ENCODE measurements at places on chromosomes 16 and 17. TPM values are rescaled to one million over a fixed set of nuclear protein-coding genes. Genes with fewer than 3 reads are reported as not detected.

DNA sequence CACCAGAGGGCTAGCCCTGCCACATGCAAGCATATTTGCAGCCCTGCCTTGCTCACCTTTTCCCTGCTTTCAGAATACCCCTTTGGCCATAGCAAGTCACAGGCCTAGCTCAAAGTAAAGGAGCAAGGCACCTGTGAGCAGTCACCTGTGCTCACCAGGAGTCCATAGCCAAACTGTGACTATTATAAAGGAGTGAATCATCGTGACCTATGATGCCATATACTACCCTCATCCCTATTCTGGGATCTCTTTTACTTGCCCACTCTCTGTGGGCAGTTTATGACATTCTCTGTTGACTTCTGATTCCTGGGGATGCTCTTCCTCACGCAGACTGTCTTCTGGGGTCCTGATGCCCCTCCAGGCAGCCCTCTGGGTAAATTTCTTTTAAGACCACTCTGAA is 200.5 kb upstream of the NLRP1 start:
- no peak for DNase-seq

The KRTAP2-3 gene
- not detected for total RNA-seq

DNA sequence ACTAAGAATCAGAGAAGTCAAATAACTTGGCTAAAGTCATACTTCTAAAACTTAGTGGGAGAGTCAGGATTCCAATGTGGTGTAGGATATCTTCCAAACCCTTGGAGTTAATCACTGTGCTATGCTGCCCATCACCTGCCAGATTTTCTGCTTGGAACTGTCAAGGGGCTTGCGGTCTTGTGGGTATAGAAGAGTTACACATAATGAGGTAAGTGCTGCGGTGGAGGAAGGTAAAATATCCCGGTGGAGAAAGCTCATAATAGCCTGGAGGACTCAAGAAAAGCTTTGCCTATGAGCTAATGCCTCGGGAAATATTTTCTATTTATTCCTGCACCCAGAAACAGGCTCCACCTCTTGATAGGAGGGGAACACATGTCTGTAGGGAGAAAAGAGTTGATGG is 195.6 kb downstream of the UTP18 start:
- no peak for DNase-seq

The PYY gene
- total RNA-seq = not detected

The TMEM114 gene
- total RNA-seq = not detected

- no peak for DNase-seq
Observed at GRCh38 chr17:45341533-45342158, 24.8 kb upstream of the MAP3K14 start.

GRCh38 chr16:87416826-87417527 is 24.8 kb downstream of the MAP1LC3B start:
- DNase-seq = no peak

The RMI2 gene
- 6.0 TPM for total RNA-seq

The EVPL gene
- total RNA-seq = 29.1 TPM

The GGA3 gene
- total RNA-seq = 18.9 TPM

DNA sequence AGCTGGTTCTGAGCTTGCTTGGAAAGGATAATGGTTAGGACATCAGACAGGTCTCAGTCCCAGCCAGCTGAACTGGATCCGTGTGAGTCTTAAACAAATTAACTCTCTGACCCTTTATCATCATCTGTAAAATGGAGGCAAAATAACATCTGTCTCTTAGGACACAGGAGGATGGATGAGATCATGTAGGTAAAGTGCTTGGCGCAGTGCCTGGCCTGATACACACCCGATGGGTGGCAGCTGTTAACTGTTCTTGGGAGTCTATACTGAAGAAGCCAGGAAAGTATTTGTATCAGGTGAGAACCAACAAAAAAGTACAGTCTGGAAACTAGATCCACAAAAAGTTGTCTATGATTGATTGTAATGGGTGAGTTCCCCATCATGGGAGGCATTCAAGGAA is 188.6 kb downstream of the C16orf78 start:
- no peak for DNase-seq

DNA sequence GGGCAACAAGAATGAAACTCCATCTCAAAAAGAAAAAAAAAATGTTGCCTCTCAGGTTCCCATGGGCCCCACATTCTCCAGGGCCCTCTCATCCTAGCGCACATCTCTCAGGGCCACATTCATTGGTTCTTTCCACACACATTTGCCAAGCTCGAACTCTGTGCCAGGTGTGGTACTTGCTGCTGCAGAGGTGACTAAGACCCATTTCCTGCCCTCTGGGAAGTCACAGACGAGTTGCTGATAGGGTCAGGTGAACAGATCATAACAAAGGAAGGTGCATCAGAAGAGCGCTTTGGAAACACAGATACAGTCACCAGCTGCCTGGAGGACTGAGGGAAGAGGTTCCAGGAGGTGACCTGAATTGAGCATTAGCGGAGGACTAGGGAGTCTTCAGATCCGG is 1.0 kb downstream of the GSDMA start:
- DNase-seq = no peak

- no peak for DNase-seq
Observed at GRCh38 chr16:24989494-24989893, 25.7 kb downstream of the ARHGAP17 start.

The STXBP4 gene
- total RNA-seq = 29.0 TPM

The ITGAD gene
- not detected for total RNA-seq

DNA sequence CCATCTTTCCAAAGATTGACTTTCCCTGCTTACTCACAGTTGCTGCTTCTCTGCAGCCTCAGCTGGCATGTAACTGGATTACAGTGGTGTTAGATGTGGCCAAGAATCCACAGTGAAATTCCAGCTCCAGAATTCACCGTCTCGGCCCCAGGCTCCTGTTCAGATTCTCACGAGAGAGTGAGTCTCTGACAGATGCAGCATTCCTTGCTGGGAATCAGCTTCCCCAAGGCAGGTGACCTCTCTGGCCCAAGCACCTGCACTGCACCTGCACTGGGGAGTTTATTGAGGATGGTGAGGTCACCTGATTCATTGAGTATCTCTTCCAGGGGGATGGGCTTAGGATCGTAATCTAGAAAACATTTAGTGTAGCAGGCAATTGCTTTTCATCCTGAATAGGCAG is 600.5 kb upstream of the RBFOX1 start:
- no peak for DNase-seq

The KRTAP4-12 gene
- total RNA-seq = not detected

GRCh38 chr16:3022684-3023414 is 893 bp downstream of the HCFC1R1 start:
- no peak for DNase-seq

GRCh38 chr16:782766-783403 is 5.3 kb downstream of the RPUSD1 start:
- no peak for DNase-seq

The RTN4RL1 gene
- total RNA-seq = 8.3 TPM

DNA sequence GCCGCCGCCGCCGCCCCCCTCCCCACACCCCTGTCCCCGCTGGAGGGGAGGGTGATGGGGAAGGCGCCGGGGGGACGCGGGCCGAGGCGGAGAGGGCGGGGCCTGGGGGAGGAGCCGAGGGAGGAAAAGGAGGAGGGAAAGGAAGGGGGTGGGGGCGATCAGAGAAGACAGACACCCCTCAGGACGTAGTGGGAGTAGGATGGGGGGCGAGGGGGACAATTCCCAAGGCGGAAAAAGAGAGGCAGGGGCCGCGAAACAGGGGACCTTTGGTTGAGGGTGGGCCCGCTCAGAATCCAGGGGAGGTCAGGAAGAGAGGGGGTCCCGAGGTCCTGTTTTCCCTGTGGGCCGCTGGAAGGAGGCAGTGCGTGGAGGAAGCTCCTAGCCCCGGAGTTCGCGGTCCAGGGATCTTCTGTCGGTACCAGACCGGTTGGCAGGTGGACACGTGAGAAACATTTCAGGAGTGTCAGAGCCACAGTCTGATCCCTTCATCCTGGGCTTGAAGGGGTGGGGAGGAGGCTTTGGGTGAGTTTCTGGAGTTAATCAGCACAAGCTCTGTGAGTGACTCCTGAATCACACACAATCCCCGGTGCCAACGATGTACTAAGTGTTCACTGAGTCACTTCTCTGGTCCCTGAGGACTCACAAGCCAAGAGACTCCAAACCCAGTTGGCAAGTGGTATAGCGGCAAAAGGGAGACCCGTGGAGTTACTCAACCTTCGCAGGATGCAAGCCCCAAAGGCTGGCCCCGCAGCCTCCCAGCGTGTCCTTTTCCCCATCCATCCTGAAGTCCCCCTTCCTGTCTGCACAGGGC is at the start of gene XYLT1:
XYLT1 (minus strand) TSS at position 53 of the 811 bp plus-strand sequence. CDS start 164 bp downstream, outside the sequence.
- DNase-seq = peak; percentile 61

- no peak for DNase-seq
Observed at GRCh38 chr17:13088666-13089065, 70.8 kb upstream of the ELAC2 start.

The CTRB2 gene
- total RNA-seq = not detected

The CD7 gene
- total RNA-seq = 2.8 TPM

- DNase-seq = no peak
Observed at GRCh38 chr16:87317750-87318644, 805 bp upstream of the C16orf95 start.

GRCh38 chr17:79920751-79921410 is 81.6 kb upstream of the CBX4 start:
- no peak for DNase-seq

DNA sequence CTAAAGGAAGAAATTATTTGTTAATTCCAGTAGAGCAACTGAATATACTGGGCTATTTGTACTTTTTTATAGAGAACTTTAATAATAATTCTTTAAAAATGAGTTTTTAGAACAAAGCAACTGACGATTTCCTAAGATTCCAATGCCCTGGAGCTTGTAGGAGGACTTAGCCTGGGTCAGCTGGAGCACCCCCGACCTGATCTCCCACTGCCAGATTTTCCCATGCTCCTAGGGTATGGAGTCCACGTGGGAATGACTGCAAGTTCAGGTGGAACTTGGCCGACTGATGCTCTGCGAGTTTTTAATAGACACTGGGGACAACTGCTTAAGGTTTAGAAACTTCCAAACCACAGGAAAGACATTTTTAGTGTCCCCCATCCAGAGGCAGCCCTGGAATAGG is 25.5 kb upstream of the CACNG5 start:
- DNase-seq = no peak

- no peak for DNase-seq
Observed at GRCh38 chr17:4511199-4511932, 12.7 kb downstream of the SPNS2 start.

- no peak for DNase-seq
Observed at GRCh38 chr16:86096850-86097249, 197.9 kb downstream of the IRF8 start.

DNA sequence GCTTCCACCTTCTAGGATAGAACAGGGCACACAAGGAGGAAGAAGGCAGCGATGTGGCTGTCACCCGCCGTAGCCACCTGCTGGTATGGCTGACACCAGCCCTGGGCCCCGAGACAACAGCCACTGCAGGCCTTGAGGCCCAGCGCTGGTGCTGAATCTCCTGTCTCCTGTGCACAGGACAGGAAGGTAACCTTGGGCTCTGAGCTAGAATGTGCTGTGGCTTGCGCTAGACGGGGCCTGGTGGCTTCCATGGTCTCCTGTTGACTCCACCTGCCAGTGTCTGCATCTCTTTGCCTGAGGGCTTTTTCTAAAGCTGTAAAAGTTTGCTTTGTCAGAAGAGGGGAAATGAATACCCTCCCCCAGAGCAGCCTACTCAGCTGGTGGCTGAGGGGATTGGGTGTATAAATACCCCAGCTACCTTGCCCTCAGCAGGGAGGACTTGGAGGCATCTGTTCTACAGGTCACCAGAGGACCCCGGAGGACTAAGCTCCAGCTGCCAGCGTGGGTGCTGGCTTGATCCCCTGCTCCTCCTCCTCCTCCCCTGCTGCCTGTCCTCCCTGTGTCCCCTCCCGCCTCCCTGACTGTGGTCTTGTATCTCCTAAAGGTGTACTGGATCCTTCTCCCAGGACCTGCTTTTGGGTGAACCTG is 76.1 kb upstream of the SDK2 start:
- DNase-seq = no peak

The ZFHX3 gene
- 53.9 TPM for total RNA-seq

The LIG3 gene
- 54.0 TPM for total RNA-seq
